IMR-90 (cell line): ENCODE measurements at places on chromosomes 7 and 10.

DNA sequence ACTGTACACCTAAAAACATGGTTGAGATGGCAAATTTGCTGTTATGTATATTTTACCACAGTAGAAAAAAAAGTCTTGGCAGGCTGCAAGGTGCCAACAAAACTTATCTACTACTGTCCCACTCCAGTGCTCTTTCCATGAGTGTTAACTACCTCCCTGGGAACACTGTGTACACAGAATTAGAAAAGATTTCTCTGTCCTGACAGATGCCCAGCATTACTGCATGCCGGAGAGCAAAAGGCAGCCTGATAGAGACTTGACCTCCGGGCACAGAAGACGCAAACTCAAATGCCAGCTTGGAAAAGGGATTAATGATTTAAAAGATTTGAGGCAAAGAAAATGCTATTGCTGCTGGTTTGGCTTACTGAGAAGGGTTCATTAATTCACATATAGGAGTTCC is 228.8 kb downstream of the TMEM178B start:
- DNase-seq = no peak

- DNase-seq = no peak
These were observed 93.2 kb downstream of the INPP5A start for GRCh38 chr10:132630666-132631337.

DNA sequence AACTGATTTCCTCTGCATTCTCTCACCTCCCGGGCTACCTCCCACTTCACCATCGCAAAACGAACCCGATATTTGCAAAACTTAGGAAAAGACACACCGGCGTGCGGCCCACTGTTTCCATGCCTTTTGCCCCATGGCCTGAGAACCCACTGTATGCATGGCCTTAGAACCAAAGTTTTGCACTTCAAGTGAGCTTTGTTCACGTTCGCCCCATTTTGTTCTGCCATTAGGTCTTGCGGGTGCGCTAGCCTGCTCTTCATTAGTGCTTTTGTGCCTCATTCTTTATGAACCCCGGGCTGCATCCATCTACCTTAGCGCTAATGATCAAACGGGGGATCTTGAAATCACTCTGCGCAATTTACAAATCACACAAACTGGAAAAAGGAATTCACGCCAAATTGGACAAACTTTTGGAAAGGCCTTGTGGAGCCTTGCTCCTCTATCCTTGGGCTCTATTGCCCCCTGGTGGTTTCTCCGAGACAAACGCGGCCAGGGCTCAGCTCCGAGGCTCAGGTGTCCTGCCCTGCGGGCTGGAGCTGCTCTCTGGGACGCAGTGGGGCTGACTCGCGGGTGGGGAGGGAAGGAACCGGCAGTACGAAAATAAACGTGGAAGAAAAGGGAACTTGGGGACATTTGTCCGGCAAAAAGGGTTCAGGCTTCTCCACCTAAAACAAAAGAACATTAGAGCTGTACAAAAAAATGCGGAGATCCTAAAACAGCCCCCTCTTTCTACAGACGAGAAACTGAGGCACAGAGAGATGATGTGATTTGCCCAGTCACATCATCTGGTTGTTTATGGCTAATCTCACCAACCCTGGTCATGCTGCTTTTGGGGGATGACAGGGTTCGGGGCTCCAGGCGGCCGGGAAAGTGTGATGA is 300.4 kb upstream of the NFE2L3 start:
- peak; percentile 76 for DNase-seq

DNA sequence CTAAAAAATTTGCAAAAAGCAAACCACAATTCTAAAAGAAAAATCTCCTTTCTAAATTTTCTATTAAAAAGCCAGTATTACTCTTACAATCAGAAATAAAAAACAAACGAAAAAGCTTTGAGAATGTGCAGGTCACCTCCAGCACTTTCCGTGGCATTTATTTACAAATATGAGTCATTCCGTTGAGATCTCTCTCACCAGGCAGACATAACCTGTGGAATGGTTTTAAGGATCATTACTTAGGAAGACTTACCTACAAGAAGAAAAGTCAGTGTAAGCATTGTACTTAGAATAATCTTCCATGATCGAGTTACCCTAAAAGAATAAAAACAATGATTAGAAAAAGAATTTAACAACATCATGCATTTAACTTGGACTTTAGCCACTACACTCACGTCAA is 3.3 kb downstream of the SUN3 start:
- no peak for DNase-seq

GRCh38 chr10:47330366-47330765 is 8.1 kb downstream of the GDF2 start:
- no peak for DNase-seq

DNA sequence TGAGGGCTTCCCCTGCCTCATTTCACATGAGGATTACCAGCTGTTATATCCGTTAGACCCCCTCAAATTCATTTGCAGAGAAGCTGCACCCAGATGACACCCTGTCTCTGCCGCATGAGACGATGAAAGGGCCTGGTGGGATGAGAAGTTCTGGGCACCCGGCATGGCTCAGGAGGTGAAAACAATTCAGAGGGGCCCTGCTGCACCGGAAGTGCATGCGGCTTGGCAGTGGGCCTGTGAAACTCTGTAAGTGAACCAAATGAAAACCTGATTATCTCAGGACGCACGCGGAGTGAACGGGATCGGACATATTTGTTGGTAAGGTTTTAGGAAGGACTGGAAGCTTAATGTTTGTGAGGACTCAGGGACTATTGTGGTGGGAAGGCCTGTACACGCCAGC is 511.2 kb downstream of the TCERG1L start:
- no peak for DNase-seq

- no peak for DNase-seq
These were observed 204.4 kb downstream of the DIP2C start for GRCh38 chr10:484925-485661.

DNA sequence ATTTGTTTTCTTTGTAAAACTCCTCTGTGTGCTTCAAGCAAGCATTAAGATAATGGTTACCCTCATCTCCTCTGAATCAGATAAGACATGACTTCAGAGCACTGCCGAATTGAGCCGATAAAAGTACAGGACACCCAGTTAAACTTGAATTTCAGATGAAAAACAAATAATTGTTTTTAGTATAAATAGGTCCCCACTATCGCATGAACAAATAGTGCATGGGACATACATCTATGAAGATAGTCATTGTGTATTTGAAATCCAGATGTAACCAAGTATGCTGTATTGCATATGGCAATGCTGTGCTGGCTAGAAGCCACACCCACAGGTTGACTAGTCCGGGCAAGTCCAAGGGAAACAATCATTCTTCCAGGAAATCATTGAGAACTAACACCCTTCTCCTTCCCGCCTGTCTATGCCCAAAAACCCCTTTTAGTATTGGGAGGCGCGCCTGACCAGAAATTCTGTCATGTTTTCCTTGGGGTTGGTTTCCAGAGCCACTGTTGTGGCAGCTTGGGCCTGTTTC is 12.6 kb upstream of the FGFR2 start:
- DNase-seq = no peak

DNA sequence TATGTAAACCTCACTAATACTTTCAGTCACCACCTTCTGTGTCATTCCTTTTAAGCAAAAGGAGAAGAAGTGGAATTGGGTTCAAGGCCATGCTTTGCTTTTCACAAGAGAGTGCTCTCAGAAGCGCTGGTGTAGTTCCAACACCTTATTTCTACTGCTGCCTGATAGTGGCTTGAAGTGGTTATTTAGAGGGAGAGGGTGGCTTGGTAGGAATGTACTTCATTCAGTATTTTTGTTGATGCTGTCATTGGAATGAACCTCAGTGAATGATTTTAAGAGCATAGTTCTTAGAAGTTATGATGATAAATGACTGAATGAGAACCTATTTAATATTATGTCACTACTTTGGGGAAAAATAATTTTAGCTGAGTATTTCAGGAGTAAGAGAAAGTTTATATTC is 396.7 kb downstream of the EXOC4 start:
- DNase-seq = peak; percentile 11

DNA sequence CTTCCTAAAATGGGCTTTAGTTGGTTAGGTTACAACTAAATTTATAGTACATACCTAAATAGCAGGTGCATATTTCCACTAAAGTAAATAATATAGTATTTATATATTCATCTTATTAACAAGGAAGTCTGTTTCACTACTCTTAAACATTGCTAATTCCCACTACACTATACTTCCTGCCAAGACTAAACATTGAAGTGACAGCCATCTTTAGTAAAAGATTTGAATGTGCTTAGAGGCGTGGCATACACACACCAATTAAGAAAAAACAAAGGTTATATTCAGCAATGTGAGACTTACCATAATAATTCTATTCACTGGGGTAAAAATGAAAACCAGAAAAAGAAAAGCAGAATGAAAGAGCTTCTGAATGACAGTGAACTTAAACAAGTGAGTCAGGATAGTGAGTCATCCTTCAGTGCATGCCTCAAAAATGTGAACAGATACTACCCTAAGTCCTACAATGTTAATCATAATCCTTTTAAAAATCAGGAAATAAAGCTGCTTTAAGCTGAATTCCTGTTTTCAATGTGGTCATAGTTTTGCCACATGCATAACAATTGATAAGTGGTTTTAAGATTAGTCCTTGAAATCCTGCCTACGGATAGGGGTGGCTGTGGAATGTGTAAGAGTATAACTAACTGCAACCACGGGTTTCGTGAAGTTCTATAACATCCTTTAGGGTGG is 59.4 kb downstream of the USP6NL start:
- DNase-seq = peak; percentile 97

- peak; percentile 50 for DNase-seq
These were observed 1255.7 kb upstream of the LRRTM3 start for GRCh38 chr10:65670087-65670486.

GRCh38 chr7:23542752-23543151 is 11.0 kb upstream of the TRA2A start:
- DNase-seq = no peak

- DNase-seq = no peak
These were observed 860 bp downstream of the ZEB1 start for GRCh38 chr10:31319602-31320549.
